GM23248 (cell line): ENCODE measurements at places on chromosomes 12 and 14.

- peak; percentile 5 for DNase-seq
Observed at GRCh38 chr12:43147878-43148277, 404.1 kb downstream of the ADAMTS20 start.

DNA sequence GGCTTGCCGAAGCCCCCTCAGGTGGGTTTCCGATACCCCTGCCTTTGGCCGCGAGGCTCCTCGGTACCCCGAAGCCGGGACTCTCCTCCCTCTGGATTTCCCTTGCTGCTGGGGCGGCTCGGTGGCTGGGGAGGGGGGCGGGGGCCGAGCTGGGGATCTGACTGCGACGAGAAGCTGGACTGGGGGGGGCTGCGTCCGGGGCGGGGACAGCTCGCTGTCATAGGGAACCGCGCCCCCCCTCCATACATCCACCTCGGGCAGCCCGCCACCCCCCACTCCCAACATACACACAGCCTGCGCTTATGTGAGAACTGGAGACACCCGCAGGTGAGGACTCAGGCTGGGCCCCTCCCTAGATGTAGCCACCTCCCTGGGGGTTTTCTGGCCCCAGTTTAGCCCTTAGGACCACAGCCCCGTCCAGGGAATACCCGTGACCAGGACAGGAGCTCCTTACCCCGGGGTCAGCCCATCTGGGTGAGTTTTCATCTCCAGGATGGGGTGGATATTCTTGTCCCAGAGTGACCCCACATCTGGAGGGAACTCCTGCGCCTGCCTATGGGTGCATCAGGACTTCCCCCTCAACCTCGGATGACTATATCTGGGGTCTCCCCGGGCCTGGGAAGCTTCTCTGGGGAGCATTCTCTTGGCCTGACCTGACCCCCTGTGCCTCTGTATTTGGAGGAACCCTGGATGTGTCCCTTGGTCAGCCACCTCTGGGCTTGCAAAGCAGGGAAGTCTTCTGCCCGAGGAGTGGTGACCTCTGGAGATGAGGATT, 687 bp downstream of the ASIC1 start:
- DNase-seq = no peak

DNA sequence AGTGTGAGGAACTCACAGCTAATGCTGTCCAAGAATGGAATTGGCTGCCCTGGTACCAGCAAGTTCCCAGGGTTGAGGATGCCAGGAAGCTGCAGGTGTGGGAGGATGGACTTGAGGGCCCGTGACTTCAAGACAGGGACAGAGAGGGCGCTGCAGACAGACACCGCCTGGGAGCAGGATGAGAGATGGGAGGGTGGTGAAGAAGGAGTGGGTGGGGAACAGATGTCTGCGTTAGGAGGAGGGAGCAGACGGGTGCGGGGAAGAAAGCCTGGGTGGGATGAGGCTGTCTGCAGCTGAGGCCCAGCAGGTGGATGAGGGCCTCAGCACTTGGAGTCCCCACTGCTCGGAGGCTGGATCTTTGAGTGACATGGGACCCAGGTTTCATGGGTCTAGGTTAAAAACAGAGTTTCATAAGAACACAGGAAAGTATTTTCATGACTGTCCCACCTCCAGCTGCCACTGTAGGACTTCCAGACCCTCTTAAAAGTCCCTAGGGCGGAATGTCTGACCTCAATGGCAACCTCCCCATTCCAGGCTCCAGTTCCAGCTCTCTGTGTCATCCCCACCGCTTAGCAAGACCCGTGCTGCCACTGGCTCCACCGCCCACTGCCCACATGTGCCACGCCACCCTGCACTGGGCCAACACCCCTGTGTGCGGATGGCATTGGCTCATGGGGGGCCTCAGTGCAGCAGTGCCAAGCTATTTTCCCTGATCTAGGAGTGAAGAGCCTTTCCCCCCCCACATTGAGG, 70.3 kb upstream of the SCN8A start:
- DNase-seq = no peak

GRCh38 chr12:5557906-5558305, 126.0 kb downstream of the NTF3 start:
- no peak for DNase-seq

- DNase-seq = no peak
Observed at GRCh38 chr12:104668274-104668718, 211.5 kb downstream of the CHST11 start.

GRCh38 chr12:108788076-108788782, 56.9 kb upstream of the CORO1C start:
- DNase-seq = peak; percentile 15

DNA sequence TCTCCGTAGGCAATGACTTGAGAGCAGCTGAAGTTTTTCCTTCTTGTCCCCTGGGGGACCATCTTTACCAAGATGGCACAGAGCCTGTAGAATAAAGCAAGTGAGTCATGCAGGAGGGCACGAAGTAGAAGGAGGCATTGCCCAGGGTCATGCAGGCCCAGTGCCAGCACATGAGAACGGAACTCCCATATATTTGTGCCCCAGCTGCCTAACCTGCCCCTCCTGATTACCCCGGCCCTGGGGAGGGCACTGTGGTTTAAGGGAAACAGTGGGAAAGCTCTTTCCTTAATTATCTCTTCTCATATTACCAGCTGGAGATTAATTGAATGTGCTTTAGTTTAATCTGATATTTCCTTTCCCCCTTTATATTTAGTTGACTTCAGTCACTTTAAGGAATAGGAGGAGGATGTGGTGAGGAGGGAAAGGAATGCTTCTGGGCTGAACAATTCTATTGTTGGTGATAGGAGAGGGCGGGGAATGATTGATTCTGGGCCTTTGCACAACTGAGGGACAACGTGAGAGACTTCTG, 51.9 kb downstream of the RASSF8 start:
- DNase-seq = peak; percentile 43

GRCh38 chr14:64549791-64550620, at the start of gene PPP1R36:
TSS of gene PPP1R36 (plus strand) at chr14:64549961. CDS start at chr14:64549998, 37 bp downstream.
- DNase-seq = peak; percentile 71

- DNase-seq = peak; percentile 59
Observed at GRCh38 chr14:71089971-71090370, 182.7 kb downstream of the PCNX1 start.

- peak; percentile 39 for DNase-seq
Observed at GRCh38 chr14:51070726-51071125, 24.2 kb downstream of the TRIM9 start.

DNA sequence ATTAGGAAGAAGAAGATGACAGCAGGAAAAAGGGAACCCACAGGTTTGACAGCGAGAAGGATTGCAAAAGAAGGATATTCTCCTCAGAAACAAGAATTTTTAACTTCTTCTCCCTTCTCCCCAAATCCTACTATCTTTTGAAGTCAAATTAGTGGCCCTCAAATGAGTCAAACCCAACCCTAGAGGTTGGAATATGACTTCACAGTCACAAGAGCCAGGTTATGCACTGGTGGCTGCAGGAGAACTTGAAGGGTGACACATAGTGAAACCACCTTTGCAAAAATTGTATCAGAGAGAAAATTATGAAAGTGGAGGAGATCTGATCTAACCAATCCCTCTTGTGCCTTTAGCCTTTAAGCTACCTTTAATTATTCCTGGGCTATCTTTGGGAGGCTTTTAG, 386.2 kb upstream of the CCDC196 start:
- no peak for DNase-seq

DNA sequence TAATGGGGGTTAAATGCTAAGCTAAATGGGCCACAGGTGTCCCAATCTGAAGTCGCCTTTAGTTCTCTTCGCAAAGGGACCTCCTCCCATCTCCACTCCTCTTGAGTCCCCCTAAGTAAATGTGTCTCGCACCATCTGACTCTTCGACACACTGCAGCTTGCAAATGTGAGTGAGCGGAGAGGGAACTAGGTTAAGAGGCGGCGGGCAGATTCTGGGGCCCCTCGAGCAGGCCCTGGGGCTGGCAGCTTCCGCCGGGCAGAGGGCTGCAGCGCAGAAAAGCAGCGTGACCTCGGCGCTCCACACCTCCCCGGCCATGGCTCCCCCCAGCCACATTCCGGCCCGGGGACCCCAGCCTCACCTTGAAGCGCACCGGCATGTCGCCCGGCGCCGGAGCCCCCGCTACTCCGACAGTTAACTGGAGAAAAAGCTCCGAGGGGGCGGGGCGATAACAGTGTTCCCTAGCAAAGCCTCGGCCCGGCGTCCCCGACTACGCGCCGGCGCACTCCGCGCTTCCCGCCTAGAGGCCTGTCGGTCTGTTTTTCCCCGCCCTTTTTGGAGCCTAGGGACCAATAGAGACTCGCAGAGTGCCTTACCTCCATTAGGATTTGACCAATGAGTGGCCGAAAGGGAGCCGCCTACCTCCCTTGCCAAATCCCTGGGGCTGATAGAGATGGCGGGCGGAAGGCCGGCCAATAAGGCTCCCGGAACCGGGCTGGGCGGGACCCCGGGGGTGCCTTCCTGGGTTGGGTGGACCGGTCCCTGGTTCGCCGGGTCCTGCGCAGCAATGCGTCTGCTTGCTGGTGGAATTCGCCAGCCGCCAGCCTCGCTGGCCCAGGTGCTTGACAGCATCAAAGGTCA, at the start of gene MDM1:
Gene MDM1, minus strand, starts transcription at position 494 of the 859 bp plus-strand sequence. Its CDS starts 117 bp downstream, at position 377.
- DNase-seq = peak; percentile 99

DNA sequence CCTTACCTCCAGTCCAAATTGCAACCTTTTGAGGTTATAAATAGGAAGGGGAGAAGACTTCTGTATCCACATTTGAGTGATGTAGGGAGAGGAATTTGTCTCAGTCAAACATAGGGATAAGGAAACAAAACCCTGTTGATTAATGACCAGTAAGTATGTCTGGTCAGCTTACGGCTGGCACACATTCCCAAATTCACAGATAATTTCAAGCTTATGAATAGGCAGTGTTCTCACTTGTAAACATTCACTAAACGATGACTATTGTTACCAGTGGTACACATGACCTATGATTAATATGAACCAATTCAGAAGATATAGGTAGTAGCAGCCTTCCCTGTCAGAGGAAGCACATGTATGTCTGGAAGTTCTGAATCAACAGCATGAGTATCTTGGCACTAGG, 33.0 kb upstream of the SLC5A8 start:
- DNase-seq = peak; percentile 14

DNA sequence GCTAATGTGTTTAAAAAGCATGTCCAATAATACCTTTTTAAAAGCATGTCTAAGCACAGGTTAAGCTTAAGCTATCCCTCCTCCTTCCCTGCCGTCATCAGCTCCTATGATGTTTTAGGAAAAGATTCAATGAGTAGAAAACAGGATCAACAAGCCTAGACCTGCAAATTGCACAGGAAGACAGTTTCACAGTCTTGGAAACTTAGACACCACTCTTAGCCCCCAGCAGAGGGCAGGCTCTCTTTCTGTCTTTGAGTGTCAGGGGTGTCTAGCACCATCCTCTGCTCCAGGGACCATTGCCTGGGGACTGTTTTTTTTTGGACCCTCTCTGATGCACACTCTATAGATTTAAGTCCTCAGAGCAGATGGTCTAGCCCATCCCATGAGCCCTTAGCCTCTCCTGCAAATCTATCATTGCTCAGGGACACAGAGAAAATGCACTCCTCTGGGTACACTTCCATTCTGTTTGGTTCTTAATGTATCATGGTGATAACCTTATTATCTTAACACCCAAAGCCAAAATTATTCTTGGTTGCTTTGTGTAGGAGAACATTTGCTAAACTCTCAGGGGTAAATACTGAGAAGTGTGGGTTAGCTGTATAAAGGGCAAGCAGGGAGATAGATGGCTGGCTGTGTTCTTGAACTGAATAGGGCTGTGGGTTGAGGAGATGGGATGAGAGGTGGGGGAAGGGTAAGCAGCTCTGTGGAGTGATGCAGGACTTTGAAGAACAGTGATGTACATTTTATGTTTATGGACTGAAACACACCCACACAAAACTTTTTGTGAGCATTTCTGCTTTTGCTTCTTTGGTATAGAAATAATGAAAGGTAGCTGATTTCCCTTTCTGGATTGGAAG, 259.9 kb upstream of the DDHD1 start:
- DNase-seq = peak; percentile 41

DNA sequence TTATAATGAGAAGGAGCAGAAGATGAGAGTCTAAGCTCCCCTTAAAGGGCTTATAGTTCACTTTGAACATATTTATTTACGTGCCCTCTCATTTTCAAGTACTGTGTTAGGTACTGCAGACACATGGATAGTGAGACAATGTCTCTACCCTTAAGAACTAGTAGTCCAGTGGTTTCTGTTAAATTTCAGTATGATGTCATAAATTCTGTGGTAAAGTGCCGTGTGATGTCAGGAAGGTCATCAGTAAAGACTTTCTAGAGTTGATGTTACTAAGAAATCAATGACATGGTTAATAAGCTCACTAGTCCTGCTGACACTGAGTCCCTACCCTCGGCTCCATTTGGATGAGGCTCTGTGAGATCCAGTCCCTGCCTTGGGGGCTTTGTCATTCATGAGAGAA, 475.6 kb downstream of the ZFP36L1 start:
- no peak for DNase-seq

DNA sequence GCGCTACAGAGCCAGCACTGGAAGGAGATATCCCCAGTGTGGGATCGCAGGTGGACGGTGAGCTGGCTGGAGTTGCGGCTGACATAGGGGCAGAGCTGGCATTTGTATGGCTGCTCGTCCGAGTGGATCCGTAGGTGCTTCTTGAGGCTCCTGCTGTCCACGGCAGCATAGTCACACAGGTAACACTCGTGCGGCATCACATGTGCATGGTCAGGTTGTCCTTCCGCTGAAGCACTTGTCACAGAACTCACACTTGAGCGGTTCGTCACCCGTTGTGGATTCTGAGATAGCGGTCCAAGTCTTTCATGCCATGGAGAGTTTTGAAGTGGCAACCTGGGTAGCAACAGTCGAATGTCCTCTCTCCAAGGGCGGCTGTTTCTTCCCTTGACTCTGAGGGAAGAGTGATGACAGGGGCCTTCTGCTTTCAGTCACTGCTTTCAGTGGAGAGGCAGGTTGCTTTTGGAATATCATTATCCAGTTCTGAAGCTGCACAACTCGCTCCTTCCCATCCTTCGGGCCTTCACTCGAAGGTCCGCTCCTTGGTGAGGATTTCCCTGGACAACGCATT, 37.0 kb upstream of the SAV1 start:
- DNase-seq = no peak

DNA sequence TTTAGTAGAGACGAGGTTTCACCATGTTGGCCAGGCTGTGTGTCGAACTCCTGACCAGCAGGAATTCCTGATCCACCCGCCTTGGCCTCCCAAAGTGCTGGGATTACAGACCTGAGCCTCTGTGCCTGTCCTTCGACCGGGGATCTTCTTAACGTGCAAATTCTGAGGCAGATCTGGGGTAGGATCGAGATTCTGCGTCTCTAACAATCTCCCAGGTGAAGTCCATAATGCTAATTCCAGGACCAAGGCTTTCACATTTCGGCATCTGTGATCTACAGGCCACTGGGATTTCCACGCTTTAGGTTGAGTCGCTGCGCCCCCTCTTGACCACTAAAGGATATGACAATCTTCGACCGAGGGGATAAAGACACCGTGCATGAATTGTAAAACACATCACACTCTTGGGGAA, 24.8 kb downstream of the FOS start:
- DNase-seq = peak; percentile 83

GRCh38 chr14:104082807-104083206, 2.7 kb upstream of the ASPG start:
- no peak for DNase-seq
